SW 1271 (cell line): ENCODE measurements at places on chromosomes 7 and 10.

DNA sequence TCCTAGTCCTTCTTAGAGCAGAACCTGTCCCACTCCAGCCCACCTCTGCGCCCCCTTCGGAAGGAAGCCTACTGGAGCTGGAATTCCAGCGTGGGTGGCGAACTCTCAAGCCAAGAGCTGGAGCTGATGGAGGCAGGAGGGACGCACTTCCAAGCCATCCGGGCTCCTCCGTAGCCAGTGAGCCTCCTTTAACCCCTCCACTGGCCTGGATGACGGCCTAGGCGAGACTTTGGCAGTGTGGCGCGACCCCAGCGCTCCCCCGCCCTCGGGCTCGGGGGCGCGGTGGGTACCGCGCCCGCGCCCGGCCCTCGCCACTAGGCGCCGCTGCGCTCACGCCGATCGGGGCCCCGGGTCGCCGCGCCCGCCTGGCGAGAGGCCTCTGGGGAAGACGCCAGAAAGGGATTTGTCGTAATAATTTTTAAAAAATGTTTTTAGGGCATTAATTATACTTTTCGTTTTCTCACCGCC lies 5.1 kb upstream of the EMX2 start:
- DNase-seq: no peak

DNA sequence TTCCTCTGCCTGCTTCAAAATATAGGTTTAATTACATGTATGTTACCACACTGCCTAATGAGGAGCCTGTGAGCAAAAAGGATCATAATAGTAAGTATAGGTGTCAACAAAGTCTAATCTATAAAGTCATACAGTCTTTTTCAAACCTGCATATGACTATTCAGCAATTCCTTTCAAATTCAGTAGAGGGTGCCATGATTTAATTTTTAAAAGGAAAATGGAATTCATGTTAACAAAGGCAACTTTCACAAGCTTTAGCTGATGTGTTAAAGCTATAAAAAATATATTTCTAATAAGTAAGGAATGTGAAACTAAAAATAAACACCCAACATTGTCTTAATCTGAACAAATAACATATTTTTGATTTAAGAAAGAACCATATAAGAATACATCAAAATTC lies 52.1 kb downstream of the MPP7 start:
- DNase-seq: no peak

- DNase-seq: no peak
These were observed 21.2 kb downstream of the CYP3A4 start for GRCh38 chr7:99762680-99763327.

GRCh38 chr7:90723233-90723632 lies 127.1 kb downstream of the CDK14 start:
- DNase-seq: no peak

DNA sequence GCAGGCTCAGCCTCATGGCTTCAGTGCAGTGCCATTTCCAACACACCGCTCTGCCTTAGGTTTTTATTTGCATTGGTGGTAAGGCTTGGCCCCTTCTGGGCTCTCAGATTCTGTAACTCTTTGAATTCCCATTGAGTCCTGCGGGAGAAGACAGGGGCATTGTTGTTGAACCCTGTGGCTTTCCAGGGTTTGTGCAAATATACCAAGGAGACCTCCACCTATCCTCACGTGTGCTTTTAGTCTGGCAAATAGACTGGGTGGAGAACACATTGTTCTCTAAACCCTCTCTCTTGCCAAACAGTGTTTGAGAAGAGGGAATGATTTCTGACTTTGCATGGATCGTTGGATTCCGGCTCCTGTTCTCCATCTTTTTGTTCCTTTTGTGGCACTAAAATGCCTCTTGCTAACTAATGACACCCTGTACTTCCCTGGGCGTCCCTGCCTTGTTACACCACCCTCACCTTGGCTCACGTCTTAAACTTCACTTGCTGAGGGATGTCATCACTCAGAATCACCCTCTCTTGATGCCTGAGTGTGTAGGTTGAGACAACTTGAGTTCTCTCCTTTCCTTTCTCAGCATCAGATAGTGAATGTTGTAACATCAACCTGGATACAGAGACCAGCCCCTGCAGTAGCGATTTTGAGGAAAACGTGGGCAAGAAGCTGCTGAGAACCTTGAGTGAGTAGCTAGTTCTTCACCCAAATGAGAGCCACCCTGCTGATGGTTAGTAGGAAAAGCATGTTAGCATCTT lies 40.5 kb downstream of the GOT1 start:
- no peak for DNase-seq
